ENCODE measurements at places on chromosomes 11 and 22.

DNA sequence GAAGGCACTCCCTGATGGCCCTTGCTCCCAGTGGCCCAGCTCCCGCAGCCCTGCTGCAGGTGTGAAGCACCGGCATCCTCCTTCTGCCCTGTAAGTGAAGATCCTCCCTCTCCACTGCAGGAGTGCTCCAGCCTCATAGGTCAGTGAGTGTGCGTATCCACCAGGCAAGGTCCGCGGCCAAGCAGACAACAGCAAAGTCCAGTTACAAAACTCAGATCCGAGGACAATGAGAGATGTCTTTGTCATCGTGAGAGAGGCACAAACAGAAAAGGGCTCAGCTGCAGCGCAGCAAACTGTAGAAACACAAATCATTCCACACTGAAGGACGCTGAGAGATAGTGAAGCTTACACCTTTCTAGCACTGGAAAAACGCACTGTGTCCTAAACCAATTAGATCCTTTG is 46.1 kb downstream of the MYH9 start:
- DNase-seq, result no peak

DNA sequence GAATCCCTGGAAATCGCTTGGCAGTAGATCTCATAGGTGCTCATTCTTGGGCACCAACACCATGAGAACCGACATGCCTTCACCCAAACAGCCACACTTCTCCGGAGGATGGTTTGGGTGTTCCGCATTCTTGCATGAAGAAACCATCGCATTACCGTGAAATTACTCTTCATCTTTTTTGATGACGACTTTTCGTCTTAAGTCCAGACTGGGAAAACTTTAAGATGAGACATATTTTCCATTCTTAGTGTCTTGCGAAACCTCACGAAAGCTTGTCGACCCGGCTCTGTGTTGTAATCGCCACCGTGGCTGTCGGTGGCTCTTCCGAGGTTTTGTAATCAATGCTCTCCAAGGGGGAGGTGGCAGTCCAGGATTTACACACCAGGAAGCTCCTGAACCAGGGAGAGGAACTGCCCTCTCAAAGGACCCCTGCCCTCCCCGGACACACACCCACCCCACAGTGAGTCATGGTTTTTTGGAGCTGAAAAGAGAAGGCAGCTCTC is 1.7 kb downstream of the TOM1 start:
- no peak for DNase-seq

DNA sequence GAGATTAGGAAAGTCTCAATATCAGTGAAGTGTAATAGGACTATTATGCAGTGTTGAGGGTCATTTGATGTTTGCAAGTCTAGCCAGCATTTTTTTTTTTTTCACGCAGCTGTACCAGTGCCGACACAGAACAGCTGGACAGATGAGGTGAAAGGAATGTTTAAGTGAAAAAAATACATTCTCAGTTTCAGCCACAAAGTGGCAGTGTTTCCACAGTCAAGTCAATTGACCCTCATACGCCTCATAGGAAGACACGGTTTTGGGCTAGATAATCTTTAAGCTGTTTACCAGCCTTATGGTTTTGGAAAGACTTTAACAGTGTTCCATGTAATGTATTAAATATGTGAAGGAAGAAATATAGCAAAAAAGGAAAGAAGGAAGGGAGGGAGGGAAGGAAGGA is 349.9 kb upstream of the ANO3 start:
- no peak for DNase-seq

DNA sequence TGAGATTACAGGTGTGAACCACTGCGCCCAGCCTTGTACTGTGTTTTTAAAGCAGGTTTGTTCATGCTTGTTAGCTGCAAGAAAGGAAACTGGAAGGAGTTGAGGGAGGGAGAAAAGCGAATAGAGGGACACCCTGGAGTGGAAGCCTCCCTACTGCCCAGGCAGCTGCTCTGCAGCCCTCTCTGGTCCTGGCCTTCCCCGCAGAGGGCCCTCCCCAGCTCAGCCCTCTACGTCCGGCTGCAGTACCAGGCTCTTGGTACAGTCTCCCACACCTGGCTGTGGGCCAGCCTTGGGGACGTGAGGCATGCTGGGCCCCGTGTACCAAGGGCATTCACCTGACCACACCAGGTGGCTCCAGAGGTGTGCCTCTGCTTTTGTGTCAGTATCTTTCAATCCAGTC is 70.8 kb downstream of the MED15 start:
- no peak for DNase-seq

GRCh38 chr11:97557399-97557798 is 1167.6 kb downstream of the JRKL start:
- no peak for DNase-seq

DNA sequence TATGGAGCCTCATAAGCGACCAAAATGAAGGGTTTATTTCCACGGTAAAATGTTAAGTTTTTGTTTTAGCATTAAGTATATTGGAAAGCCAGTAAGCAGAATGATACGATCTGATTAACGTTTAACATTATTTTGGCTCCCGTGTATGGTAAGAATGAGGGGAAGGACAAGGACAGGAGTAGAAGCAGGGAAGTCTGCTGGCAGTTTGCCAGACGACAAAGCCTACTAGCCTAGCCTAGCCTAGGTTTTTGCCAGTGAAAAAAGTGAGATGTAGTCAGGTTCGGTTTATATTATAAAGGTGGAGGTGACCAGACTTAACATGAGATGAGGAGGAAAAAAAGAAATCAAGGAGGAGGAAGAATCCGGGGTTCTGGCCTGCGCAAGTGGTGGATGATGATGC is 78.9 kb upstream of the ARHGAP32 start:
- no peak for DNase-seq

- no peak for DNase-seq
Observed at GRCh38 chr11:8332196-8332595, 68.5 kb upstream of the LMO1 start.

DNA sequence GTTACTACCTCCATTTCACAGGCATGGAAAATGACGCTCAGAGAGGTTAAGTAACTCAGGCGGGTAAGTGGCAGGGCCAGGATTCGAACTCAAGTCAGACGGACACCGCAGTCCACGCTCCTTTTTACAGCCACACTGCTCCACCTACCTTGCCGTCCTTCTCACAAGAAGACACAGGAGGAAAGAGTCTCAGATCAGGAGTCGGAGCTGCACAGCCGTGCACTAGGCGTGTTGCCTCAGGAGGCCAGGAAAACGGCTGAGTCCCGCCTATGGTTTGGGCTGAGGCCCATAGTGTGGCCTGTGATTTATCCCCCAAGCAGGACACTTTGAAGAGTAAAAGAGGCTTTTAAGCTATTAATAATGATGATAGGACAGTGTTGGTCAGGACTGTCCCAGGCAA is 44.7 kb upstream of the CD5 start:
- DNase-seq, result no peak

- DNase-seq, result no peak
Observed at GRCh38 chr11:44966694-44967093, 16.0 kb upstream of the TP53I11 start.

GRCh38 chr11:95516786-95517185 is 272.8 kb downstream of the FAM76B start:
- no peak for DNase-seq

GRCh38 chr11:55726715-55727324 is 46.4 kb upstream of the OR5D13 start:
- no peak for DNase-seq

DNA sequence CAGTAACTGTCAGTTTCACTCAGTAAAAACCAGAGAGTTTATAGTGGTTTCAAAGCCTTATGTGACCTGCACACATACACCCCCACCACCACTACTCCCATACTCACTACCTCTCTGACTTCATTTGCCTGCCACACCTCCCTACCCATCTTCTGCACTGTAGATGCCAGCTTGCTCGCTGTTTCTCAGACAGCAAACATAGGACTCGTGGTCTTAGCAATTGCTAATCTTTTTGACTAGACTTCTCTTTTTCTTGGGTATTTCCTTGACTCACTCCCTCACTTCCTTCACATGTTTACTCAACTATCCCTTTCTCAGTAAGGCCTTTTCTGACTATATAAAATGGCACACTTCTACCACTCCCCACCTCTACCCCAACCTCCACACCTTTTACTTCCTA is 27.8 kb downstream of the CEP295 start:
- DNase-seq, result no peak

GRCh38 chr11:13577881-13578280 is 82.1 kb upstream of the PTH start:
- no peak for DNase-seq

- no peak for DNase-seq
Observed at GRCh38 chr11:63766531-63767235, 1.9 kb downstream of the ZFTA start.

DNA sequence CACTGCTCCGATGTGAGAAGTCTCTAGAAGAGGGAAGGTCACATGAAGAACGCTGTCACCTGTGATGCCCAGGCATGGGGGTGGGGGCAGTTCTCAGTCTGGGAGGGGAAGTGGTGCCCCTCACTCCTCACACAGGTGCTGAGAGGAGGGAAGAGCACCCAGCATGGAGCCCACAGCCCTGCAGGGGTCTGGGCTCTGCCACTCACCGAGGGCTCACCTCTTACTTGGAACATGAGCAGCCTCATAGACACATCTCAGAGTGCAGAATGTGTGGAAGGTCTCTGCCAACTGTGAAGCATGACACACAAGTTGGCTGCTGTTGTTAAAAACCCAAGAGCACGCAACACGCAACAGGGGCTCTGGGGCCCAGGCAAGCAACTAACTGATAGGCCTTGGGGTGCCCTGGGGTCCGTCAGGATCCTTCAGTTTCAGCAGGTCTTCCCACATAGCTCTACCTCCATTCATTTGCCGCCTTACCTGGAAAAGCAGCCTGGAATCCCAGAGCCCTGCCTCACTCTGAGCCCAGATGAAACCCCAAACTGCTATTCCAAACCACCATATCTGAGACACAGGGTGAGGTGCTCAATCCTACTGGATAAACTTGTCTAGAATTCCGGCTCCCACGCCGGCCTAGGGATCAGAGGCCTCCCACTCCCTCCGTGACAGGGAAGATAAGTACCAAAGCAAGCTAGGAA is 17.5 kb upstream of the TMPRSS4 start:
- DNase-seq, result no peak
